Small intestine (tissue), 16 donors: ENCODE measurements at places on chromosomes 11 and 22.

DNA sequence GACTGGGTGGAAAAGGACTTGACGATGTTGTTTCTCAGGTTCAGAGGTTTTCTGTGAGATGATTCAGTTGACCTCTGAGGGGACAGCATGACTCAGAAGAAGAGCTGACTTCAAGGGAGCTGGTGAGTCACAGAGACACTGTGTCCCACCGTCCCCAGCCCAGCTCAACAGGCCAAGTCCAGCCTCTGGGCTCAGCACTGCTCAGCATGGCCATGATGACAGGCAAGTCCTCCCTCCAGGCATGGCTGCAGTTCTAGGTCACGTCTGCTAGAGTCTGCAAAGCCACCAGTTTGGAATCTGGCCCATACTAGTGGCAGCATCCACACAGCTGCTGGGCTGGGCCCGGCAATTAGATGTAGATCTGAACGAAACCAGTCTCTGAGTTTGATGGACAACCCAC is 12.9 kb downstream of the TRIM29 start:
- H3K4me1 ChIP-seq, result peaks cover 15% of the 10 kb centered on the region
- H3K27me3 ChIP-seq, result no peaks in the 10 kb centered on the region
- DNase-seq, result peak; percentile 29
- no peak overlapping the region for H3K4me3 ChIP-seq

GRCh38 chr11:33449798-33450197 is 192.6 kb downstream of the HIPK3 start:
- no peak for DNase-seq
- H3K27me3 ChIP-seq, result no peaks in the 10 kb centered on the region
- no peak overlapping the region for H3K4me3 ChIP-seq
- no peaks in the 10 kb centered on the region for H3K4me1 ChIP-seq
- H3K27ac ChIP-seq, result no peak overlapping the region

GRCh38 chr11:44824300-44824704 is 97.5 kb downstream of the TSPAN18 start:
- no peak overlapping the region for H3K4me3 ChIP-seq
- DNase-seq, result no peak
- H3K27ac ChIP-seq, result peak overlapping the region; percentile 5
- peaks cover 21% of the 10 kb centered on the region for H3K4me1 ChIP-seq
- H3K27me3 ChIP-seq, result no peaks in the 10 kb centered on the region

GRCh38 chr11:26142891-26143290 is 189.0 kb upstream of the ANO3 start:
- H3K27ac ChIP-seq, result no peak overlapping the region
- DNase-seq, result no peak
- no peaks in the 10 kb centered on the region for H3K4me1 ChIP-seq
- H3K27me3 ChIP-seq, result no peaks in the 10 kb centered on the region
- no peaks in the 10 kb centered on the region for H3K36me3 ChIP-seq

DNA sequence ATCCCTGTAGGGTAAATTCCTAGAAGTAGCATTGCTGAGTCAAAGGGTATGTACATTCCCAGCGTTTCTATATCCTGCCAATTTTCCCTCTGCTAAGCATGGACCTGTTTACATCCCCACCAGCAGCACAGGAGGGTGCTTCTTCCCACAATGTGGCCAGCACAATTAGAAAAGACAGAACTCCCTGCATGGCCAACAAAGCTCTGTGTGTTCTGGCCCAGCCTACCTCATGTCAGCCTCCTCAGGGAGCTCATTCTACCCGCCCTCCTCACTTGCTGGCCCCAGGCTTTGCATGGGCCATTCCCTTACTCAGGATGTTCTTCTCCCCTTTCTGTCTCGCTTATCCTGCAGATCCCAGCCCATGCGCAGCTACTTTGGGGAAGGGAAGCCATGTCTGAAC is 186.1 kb downstream of the DSCAML1 start:
- H3K27ac ChIP-seq, result no peak overlapping the region
- peaks cover 3% of the 10 kb centered on the region for H3K27me3 ChIP-seq
- H3K4me3 ChIP-seq, result no peak overlapping the region
- no peaks in the 10 kb centered on the region for H3K4me1 ChIP-seq
- no peaks in the 10 kb centered on the region for H3K36me3 ChIP-seq

GRCh38 chr11:34647131-34647530 is 26.2 kb downstream of the EHF start:
- no peak overlapping the region for H3K27ac ChIP-seq
- peaks cover 6% of the 10 kb centered on the region for H3K36me3 ChIP-seq
- no peak for DNase-seq
- peaks cover 7% of the 10 kb centered on the region for H3K4me1 ChIP-seq

DNA sequence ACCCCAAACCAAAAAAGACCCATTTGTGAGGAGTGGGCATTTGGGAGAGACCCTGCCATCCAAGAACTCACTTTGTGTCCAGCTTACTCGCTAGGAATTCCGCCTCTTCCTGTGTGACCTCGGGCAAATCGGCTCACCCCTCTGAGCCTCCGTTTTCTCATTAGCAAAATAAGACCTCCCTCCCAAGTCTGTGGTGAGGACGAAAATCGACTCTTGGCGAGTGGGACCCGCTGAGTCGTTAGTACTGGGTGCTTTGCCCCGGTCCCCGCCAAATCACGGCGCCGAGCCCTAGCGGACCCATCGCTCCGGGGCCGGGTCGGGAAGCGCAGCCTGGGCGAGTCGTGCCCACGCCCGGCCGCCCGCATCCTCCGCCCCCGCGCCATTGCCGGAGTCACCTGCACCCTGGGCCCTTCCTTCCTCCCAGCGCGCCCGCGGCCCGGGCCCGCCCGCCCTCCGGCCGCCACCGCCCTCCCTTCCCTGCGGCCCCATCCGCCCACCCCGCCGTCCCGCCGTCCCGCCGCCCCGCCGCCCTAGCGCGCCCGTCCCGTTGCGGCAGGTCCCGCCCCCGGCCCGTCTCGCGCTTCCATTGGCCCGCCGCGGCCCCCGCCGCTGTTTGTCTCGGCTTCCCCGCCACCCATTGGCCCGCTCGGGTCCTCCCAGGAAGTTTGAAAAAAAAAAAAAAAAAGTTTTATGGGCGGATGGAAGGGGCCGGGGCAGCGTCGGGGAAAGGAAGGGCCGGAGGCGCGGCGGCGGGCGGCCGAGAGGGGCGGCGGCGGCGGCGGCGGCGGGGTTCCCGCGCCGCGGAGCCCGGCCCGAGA is 48.9 kb downstream of the TRIOBP start:
- peaks cover 3% of the 10 kb centered on the region for H3K4me1 ChIP-seq
- no peaks in the 10 kb centered on the region for H3K27me3 ChIP-seq
- peak overlapping the region; percentile 85 for H3K4me3 ChIP-seq
- H3K27ac ChIP-seq, result peak overlapping the region; percentile 80

DNA sequence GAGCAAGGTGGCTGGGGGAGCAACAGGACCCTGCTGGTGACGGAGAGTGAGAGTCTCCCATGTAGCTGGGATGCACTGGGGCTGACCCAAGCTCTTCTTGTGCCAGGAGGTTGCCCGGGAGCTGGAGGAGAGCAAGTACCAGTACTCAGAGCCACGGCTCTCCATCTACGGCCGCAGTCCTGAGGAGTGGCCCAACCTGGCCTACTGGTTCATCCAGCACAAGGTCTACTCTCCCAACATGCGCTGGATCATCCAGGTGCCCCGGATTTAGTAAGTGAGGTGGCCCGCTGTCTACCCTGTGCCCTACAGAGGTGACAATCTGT is 40.4 kb downstream of the AMPD3 start:
- peaks cover 34% of the 10 kb centered on the region for H3K36me3 ChIP-seq
- H3K27me3 ChIP-seq, result no peaks in the 10 kb centered on the region
- H3K27ac ChIP-seq, result no peak overlapping the region
- no peak overlapping the region for H3K4me3 ChIP-seq
- DNase-seq, result no peak
- no peaks in the 10 kb centered on the region for H3K4me1 ChIP-seq

GRCh38 chr11:128772814-128773213 is 78.9 kb downstream of the FLI1 start:
- DNase-seq, result no peak
- no peaks in the 10 kb centered on the region for H3K4me1 ChIP-seq
- H3K27ac ChIP-seq, result no peak overlapping the region
- H3K4me3 ChIP-seq, result no peak overlapping the region
- H3K36me3 ChIP-seq, result peaks cover 10% of the 10 kb centered on the region
- no peaks in the 10 kb centered on the region for H3K27me3 ChIP-seq

- peaks cover 1% of the 10 kb centered on the region for H3K27me3 ChIP-seq
- no peaks in the 10 kb centered on the region for H3K4me1 ChIP-seq
- no peak overlapping the region for H3K4me3 ChIP-seq
- H3K27ac ChIP-seq, result no peak overlapping the region
- no peak for DNase-seq
These were observed 1086.3 kb downstream of the FAM181B start for GRCh38 chr11:81647374-81647773.

DNA sequence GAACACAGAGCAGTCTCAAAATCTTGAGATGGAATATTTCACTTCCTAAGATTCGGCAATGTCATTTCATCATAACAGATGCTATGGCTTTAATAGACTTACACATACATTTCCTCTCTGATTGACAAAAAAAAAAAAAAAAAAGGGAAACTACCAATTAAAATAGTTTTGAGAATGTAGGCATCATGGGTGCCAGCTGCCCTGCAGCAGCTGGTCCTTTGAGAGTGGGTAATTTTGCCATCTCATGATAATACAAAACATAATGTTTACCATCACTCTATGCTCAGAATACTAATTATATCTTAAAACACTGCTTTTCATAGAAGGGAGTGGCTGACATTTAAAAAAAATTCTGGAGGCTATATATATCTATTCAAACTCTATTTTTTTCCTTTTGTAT is 775.6 kb upstream of the CCDC90B start:
- DNase-seq, result no peak
- H3K4me1 ChIP-seq, result no peaks in the 10 kb centered on the region
- no peak overlapping the region for H3K27ac ChIP-seq
